ENCODE measurements at places on chromosomes 7 and 10.

DNA sequence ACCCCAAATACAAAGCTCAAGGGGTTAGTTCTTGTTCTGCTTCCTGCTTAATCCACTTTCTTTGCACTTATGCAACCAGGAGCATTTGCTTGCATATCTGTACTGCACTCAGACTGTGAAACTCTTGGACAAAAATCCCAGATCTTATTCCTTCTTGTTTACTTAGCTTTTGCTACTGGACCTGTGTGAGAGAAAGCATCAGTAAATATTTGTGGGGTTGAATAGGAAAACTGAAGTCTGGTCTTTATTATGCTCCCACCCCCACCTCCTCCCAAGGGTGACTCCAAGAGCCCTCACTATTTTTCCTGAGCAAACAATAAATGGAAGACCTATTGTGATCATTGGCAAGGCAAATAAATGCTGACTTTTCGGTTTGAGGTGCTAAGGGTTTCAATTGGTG, 57.1 kb upstream of the VSTM2A start:
- no peak for DNase-seq

- DNase-seq: peak; percentile 54
These were observed 168.9 kb downstream of the SLIT1 start for GRCh38 chr10:97016728-97017473.

GRCh38 chr10:72322280-72323058, 32.2 kb downstream of the DNAJB12 start:
- DNase-seq: no peak

GRCh38 chr7:101537205-101537604, 91.9 kb downstream of the MYL10 start:
- DNase-seq: peak; percentile 3

DNA sequence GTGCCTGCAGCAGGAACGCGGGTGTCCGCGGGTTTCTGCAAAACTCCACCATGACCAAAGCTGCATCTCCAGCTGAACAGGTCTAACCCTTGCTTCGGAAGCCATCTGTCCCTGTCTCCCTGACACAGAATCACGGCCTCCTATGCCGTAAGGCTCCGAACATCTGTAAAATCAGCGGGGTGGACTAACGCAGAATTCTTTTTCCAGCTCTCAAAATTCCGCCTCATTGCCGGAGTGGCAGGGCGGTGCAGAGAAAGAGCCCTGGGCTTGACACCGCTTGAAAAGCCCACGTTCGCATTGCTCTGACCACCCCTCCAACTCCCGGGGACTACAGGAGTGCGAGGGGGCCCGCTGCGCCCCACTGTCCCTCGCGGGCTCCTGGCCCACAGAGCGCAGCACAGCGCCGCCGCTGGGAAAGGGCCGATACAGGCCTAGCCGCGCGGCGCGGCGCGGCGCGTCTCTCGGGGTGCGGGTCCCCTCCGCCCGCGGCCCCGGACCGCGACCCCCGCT, 409 bp downstream of the DNMBP start:
- DNase-seq: no peak

DNA sequence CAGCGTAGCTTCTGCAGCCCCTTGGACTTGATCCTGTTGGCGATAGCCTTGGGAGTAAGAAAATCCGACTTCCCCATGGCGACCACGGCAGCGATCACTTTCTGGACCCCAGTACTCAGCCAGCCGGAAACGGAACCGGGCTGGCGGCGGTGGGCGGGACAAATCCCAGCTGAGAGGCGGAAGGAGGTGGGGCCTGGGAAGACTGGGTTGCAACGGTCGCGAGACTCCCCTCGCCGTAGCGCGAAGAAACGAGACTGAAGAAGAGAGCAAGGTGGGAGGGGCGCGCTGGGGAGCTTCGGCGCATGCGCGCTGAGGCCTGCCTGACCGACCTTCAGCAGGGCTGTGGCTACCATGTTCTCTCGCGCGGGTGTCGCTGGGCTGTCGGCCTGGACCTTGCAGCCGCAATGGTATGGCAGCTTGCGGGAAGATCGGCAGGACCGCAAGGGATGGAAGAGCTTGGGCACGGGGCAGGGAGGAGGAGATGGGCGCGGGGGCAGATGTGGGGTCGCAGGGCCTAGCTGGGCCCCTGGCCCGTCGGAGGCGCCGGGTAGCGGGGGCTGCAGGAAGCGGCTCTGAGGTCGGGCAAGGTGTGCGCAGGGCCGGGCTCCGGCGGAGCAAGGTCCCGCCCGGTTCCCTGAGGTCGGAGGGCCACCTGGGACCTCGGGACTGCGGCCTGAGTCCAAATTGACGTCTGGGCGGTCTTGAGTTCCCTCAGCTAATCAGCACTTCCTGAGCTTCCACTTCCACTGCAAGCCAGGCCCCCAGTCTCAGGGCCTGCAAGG, at the start of the genes ATP5F1C and KIN:
TSS of gene ATP5F1C (plus strand) at position 321 of the 782 bp plus-strand sequence. CDS start at position 352, 31 bp downstream.
TSS of gene KIN (minus strand) at position 137 of the 782 bp plus-strand sequence. CDS start at position 77, 60 bp downstream.
- peak; percentile 93 for DNase-seq

DNA sequence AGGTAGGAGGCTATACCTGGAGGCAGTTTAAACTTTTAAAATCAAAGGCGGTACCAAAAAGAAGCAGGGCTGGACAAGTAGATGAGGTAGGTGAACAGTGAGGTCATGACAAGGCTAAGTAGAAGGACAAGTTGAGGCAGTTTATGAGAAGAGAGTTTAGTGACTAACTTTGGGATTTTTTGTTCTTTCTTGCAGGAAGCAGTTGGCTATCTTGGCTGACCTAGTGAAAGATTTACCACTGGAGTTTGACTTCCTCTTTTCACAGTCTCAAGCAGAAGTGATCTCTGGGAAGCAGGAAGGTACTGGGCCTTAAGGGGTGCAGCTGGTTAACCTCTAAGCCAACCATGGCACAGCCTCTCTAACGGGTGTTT, 26.3 kb downstream of the ENTPD7 start:
- DNase-seq: peak; percentile 98

DNA sequence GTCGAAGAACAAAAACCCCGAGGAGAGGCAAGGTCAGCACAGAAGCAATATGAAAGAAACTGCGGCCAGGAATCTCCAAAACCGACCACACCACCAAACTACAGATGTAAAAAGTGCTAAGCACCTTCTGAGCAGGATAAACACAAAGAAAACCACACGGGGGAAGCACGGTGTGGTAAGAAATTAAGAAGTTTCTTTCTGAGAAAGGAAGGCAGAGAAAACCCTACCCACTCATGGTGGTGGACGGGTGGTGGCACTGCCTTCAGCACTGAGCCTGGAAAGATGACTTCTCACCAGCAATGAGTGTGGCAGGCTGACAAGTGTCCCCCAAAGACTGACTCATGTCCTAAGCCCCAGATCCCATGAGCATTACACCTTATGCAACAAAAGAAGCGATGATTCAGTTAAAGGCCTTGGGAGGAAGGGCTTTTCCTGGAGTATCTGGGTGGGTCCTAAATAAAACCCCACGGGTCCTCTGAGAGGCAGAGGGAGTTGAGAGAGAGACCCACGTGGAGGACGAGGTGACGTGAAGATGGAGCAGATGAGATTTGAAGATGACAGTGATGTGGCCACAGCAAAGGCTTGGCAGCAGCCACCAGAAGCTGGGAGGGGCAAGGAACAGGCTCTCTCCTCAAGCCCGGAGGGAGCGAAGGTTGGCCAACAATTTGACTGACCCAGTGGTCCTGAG, 124.9 kb downstream of the DLG5 start:
- DNase-seq: peak; percentile 29

GRCh38 chr7:125126376-125126775, 196.8 kb upstream of the POT1 start:
- no peak for DNase-seq

DNA sequence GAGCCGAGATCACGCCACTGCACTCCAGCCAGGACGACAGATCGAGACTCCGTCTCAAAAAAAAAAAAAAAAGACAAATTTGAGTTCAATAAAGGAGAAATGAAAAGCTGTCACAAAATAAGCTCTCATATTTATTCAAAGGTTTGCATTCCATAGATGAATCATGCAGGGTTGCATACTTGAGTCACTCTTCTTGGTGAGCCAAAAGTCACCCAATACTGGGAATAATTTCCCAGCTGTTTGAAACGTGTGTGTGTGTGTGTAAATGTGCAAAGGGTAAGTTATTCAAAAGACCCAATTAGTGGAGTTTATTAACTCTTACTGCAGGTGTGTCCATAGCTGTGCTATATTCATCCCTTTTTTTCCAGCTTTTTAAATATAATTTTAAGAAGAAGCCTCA, 297.7 kb downstream of the CCDC3 start:
- DNase-seq: no peak

DNA sequence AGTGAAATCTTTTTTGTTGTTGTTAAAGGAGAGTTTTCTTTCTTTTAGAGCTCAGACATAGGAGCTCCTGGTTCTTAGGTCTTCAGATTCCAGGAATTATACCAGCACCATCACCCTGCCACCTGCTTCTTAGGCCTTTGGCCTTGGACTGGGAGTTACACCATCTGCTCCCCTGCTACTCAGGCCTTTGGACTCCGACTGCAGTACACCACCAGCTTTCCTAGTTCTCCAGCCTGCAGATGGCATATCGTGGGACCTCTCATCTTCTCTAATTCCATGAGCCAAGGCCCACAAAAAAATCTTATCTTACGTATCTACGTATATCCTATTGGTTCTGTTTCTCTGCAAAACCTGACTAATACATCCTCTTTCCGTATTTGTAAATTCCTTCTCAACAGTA, 5.1 kb upstream of the TACC2 start:
- no peak for DNase-seq

DNA sequence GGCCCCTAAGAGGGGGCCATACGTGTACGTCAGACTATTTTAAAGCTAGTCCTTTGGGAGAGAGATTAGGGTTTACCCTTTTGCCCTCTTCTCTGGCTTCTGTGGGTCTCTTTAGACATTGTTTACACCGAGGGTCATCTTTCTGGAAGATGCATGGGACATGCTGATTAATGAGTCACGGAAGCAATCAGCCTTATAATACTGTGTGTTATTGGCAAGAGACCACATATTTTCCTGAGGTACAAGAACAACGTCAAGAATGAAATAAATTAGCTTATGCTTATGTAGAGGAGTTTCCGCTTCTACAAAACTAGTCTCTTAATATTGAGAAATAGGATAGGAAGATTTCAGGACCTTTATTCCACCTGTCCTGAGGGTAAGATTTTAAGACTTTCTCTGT, 327.7 kb downstream of the BBS9 start:
- no peak for DNase-seq

- DNase-seq: no peak
These were observed 106.6 kb upstream of the FAM204A start for GRCh38 chr10:118448744-118449143.

DNA sequence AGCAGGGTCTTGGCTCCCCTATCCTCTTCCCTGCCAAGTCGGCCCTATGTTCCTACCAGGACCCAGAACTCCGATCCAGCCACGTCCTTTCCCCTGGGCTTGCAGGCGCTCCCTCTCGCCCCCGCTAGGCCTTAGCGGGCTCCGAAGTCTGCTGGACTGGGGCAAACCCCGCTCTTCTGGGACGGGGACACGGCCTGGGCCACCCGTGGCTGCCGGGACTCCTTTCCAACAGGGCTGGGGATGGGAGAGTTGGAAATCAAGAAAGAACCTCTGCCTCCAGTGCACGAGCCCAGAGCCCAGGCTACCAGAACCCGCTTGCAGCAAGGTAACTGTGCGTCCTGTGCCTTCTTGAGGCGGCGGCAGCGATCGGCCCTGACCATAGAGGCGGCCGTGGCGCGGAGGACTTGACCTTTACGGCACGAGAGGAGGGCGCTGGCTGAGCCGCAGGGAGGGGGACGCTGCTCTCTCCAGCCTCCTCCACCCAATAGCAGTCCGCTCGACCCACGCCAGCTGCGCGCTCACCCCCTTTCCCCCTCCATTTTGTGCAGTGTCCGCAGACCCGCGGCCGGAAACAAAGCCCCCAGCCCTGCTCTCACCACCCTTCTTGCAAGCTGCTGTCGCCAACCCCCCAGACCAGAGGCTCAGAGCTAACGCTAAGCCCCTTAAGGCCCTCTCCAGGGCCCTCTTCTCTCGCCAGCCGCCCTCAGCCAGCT, 7.0 kb upstream of the HOXA11 start:
- DNase-seq: no peak

GRCh38 chr7:150830937-150831336, 21.4 kb upstream of the AOC1 start:
- no peak for DNase-seq

DNA sequence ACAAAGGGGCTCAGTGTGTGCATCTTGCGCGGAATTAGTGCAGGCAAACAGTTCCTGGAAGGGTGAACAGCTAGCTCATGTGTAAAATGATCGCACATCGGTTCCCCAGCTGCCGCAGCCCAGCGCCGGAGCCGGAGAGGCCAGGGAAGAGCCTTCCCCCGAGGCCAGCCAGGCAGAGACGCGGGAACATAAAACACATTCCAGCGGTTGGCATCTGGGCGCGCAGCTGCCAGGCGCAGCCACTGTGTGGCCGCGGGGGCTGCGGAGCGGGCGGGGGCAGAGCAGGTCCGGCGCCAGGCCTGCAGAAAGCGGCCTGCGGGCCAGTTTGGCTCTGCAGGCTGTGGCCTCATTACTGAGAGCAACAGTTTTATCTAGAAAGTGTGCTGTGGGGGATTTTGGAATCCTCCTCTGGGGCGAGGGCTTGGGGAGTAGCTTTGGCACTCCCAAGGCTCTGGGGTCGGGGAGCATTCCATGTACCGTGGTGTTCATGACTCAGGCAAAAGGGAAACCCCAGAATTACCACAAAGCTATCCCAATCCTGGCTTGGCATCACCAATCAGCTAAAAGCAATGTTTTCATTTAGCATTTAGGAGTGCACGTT, 74.3 kb downstream of the SAMD9 start:
- no peak for DNase-seq

DNA sequence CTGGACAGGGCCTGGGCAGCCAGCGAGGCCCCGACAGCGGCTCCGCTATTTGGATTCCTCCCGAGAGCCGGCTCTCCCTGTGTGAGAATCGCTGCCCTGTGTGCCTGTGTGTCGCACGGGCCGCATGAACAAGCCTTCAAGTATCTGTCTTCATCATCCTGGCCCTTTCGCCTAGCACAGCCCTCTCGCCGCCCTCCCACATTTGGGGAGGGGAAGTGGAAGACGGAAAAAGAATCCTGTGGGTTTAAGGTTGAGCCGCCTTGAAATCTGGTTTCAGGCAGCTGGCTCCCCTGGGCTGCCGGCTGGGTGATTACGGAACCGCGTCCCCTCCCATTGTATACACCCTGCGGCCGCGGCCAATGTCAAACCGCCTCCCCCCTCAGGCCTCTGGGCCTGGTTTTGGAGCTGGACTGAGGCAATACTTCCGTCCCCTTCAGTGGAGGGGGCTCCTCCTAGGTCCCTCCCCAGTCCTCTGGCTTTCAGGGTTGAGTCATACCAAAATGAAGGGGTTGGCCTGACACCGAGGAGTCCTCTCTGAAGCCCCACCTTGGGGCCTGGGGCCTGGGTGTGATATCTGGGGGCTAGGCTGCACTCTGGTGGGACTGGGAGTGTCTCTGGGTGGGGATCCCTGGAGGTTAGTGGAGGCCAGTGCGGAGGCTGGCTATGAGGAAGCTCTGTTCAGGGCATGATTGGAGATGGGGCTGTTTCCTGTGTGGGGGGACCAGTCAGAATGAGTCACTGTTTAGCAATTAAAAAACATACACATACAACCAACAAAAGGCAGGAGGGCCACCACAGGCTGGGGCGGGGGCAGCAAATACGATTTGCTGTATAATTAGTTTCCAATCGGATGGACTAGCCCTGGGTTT, 1.7 kb downstream of the TRIM8 start:
- DNase-seq: peak; percentile 99
